ENCODE measurements at places on chromosomes 6 and 20. TPM values are rescaled to one million over a fixed set of nuclear protein-coding genes. Genes with fewer than 3 reads are reported as not detected.

- no peak for DNase-seq
Observed at GRCh38 chr6:142947714-142948480, 2.9 kb upstream of the HIVEP2 start.

- no peak for DNase-seq
Observed at GRCh38 chr6:46296586-46296985, 125.8 kb upstream of the ENPP5 start.

DNA sequence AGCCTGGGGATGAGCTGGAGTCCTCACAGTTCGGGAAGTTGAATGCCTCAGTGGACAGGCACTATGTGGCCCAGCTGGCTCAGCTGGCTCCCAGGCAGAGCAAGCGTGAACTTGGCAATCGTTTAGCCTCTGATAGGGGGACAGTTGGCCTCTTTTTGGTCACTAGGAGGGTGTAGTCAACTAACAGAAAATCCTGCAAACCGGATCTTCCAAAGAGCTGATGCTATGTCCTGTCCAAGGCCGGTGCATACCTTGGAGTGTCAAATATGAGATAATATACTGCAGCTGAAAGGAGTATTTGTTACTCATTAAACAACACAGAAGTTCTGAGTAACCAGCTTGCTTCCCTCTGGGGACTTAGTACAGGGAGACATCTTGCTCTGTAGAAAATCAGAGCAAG, 126.2 kb upstream of the EXOC2 start:
- DNase-seq, result no peak

DNA sequence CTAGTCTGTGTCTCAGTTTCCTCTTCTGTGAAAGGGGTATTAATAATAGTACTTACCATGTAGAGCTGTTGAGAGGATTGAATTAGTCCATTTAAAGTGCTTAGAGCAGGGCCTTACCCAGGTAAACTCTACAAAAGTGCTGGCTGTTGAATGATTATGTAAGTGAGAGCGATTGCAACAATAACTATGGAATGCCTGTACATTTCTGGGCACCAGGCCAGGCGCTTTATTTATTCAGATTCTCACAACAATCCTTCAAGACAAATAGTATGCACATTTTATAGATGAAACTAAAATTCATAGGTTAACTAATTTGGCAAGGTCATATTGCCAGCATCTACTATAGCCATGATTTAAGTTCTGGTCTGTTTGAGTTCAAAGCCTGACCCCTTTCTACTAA, 78.3 kb upstream of the MMS22L start:
- no peak for DNase-seq

DNA sequence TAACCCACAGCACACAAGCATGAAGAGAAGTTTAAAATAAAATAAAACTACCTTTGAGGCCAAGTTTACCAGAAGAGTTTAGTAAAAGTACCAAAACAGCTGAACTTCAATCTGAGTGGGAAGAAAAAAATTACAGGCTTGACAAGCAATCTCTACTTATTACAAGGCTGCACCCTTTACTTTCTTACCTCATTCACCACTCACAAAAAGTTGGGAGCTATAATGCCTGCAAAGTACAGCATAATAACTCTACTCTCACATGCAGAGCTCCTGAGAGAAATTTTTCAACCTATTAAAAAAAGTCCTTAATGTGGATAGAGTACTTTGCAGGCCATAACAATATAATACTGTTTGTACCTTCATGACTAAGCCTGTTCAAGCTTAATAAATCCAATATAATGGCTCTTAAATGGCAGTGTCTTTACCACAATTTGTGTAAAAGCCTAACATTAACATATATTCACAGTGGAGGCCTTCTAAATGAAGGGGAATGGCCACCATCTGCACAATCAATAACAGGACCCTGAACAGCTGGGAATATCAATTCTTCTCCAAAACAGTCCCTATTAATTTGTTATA, 103.1 kb downstream of the DST start:
- DNase-seq, result no peak

GRCh38 chr6:18501663-18502013, 114.5 kb downstream of the RNF144B start:
- no peak for DNase-seq

DNA sequence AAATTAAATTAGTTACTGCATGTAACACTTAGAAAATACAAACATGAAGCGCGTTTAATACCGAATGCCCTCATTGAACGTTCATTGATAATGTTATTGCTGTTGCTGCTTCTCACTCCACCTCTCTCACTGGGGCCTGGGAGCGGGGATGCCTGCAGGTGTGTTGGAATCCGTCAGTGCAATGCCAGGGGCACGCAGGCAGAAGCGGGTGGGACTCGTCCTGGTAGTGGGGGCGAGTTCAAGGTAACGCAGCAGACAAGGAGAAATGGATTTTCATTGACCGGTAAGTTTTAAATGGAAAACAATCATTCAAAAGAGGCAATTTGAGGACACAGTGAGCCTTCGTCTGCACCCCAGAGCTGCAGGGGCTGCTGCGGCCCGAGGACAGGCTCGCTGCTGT, 71.2 kb upstream of the AFDN start:
- DNase-seq, result no peak

DNA sequence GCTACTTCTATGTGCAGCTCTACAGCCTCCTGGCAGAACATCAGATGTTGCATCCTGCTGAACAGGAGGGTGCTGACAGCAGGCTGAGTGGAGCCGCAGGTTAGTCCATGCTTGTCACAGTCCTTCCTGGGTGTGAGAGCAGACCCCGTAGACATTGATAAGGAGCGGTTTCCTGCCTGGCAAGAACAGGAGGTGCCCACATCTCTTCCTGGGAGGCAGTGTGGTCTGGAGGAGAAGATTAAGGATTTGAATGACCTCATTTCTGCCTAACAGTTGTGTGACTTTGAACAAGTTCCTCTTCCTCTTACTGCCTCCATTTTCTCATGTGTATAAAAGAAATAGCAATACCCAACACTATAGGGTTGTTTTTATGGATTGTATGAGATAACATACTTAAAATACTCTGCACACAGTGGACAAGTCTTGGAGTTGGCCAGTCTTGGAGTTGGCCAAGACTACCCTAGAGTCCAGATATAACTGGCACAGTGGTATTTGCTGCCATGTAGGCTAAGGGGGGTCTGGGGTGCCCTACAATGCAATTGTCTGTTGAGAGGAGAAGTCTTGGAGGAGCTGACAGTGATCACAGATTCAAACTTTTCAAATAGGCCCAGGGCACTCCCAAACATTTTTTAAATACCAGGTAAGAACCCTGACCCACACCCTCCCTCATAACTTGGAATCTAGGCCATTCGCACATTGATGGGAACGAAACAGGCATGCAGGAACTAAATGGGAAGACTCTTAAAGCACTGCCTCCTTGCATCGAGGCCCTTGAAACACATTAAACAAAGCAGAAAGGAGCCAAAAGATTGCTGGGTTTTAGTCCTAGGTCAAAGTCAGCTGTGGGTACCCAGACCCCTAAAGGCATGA, 32.6 kb upstream of the TBC1D7 start:
- DNase-seq, result no peak

GRCh38 chr6:104585646-104586045, 274.1 kb downstream of the HACE1 start:
- no peak for DNase-seq

Gene B4GALT5
- total RNA-seq, result 13.5 TPM

Gene FITM2
- 4.5 TPM for total RNA-seq

Gene CRIP3
- 0.47 TPM for total RNA-seq

Gene PMEPA1
- total RNA-seq, result 4.9 TPM

Gene RBBP9
- total RNA-seq, result 15.2 TPM

Gene HS3ST5
- total RNA-seq, result not detected
